ENCODE measurements at places on chromosomes 1 and 21. TPM values are rescaled to one million over a fixed set of nuclear protein-coding genes. Genes with fewer than 3 reads are reported as not detected.

DNA sequence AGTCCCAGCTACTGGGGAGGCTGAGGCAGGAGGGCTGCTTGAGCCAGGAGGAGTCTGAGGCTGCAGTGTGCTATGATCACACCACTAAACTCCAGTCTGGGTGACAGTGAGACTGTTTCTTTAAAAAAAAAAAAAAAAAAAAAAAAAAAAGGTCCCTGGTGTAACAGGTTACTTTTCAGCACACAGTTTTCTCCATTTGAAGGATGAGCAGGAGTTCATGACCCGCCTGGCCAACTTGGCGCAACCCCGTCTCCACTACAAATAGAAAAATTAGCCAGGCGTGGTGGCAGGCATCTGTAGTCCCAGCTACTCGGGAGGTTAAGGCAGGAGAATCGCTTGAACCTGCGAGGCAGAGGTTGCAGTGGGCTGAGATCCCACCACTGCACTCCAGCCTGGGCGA, 12.4 kb downstream of the HNRNPR start:
- DNase-seq, result no peak

Gene TNFRSF8
- total RNA-seq, result not detected

- DNase-seq, result peak; percentile 71
Observed at GRCh38 chr1:24362982-24363614, 43.9 kb downstream of the GRHL3 start.

Gene OR10J1
- total RNA-seq, result not detected

DNA sequence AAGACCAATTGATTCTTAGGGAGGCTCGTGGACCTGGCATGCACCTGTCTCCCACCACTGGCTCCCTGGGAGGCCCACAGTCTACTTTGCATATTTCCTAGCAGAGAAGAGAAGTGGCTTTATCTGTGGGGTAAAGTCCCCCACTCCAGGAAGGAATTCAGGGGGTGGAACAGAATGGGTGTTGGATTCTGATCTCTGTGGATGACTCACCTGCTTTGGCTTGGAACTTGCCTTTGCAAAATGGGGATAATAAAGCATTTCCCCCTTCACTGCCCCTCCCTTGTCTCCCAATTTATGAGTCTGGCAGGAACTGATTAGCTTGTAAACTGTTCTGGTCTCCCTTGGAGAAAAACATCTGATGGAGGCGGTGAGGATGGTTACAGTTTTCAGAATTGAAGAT, 21.2 kb upstream of the OTUD3 start:
- DNase-seq, result peak; percentile 36

DNA sequence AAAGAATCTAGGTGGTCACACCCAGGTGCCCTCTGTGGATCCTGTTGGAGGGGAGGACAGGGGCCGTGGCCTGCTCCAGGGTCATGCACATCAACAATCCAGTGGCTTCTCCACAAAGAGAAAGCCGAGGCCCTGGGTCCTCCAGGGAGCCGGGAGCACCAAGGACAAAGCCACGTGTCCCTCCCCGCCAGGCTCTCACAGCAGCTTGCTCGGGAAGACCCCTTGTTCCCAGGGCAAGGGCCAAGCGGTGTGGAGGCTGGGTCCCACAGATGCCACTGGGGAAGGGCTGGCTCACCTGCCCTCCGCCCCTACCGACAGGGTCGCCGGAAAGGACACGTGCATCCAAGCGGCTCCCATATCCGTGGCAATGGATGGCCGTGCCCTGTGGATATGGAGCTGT, 192.9 kb upstream of the VAMP3 start:
- DNase-seq, result no peak

- DNase-seq, result no peak
Observed at GRCh38 chr1:80468356-80468755, 1332.4 kb upstream of the ADGRL2 start.

DNA sequence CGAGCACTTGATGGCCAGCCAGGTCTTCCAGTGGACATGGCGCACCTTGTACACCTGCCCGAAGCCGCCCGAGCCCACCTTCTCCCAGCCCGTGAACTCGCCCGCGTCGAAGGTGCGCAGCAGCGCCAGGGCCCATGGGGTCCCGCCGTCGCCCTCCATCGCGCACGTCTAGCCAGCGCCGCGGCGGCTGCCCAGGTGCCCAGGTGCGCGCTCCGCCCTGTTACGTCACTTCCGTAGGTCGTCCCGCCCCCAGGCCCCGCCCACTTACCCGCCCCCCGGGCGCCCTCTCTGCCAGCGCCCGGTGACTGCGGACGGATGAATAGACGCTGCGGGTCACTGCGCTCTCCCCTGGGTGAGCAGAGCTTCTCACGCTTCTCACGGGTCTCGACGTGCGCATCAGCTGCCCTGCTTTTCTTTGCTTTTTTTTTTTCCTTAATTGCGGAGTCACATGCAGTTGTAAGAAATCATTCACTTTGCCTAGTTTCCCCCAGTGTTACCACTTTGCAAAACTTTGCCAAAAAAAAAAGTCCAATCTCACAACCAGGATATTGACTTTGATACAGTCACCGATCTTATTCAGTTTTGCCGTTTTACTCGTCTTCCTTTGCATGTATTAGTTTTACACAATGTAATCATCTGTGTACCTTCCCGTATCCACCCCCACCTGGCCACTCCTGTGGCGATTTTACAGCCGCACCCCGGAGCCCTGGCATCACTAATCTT, at the start of gene RIPK4:
RIPK4 (minus strand) TSS at position 170 of the 723 bp plus-strand sequence; CDS start at position 159, 11 bp downstream.
- peak; percentile 83 for DNase-seq

GRCh38 chr1:17998889-17999288, 108.7 kb upstream of the IGSF21 start:
- DNase-seq, result no peak

DNA sequence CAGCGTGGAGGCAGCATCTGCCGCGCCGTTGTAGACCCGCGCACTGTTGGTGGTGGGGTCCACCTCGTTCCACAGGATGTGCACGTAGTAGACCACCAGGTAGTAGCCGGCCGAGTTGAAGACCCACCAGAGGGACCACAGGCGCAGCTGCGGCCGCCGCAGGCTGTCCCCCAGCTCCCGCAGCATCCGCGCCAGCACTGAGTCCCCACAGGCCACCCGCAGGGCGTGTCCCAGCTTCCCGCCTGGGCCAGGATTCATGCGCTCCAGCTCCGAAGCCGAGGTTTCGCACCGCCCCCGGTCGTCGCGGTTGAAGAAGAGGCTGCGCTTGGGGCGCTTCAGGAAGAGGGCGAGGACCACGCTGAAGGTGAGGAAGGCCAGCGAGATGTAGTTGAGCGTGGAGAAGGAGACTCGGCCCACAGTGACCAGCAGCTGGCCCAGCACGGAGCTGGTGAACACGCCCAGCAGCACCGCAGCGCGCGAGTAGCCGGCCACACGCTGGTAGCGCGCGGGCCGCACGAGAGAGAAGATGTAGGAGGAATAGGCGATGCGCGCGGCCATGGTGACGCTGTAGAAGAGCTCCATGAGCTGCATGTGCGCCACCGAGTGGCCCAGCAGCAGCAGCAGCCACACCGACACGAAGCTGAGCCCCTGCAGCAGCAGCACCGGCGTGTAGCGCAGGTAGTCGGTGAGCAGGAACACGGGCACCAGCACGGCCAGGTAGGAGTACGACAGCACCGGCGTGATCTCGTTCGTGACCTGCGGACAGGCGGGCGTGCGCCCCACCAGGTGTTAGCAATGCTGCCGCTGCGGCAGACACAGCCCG, 10.6 kb downstream of the SLC19A1 start:
- DNase-seq, result no peak

- no peak for DNase-seq
Observed at GRCh38 chr21:34885125-34885524, 164.0 kb downstream of the RUNX1 start.

- DNase-seq, result peak; percentile 50
Observed at GRCh38 chr1:169914531-169914930, 20.8 kb upstream of the SCYL3 start.

DNA sequence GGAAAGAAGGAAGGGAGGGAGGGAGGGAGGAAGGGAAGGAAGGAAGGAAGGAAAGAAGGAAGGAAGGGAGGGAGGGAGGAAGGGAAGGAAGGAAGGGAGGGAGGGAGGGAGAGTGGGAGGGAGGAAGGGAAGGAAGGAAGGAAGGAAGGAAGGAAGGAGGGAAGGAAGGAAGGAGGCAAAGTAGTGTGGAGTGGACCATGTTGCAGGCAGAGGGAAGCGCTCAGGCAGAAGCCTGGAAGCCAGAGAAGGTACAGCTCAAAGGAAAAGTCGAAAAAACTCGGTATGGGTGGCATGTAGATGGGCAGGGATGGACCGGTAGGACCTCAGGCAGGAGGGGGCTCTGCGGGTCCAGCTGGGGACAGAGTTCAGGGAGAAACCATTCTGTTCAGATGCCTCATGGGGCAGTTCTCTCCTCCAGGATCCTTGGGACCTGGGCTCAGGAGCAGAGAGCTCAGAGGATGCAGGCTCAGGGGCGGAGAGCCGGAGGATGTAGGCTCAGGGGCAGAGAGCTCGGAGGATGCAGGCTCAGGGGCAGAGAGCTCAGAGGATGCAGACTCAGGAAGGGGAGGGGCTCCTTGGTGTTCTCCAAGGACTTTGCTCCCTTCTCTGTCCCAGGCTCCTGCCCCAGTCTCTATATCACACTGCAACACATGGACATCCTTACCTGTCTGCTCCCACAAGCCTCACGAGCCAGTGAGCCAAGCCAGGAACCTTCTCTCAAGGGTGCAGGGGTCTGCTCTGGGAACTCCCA, 13.6 kb upstream of the PADI3 start:
- DNase-seq, result no peak

GRCh38 chr1:155139895-155140629, at the start of gene DPM3:
TSS of gene DPM3 (minus strand) at chr1:155140531. CDS start at chr1:155140240, 291 bp downstream.
- DNase-seq, result peak; percentile 74

Gene LCE3D
- not detected for total RNA-seq

DNA sequence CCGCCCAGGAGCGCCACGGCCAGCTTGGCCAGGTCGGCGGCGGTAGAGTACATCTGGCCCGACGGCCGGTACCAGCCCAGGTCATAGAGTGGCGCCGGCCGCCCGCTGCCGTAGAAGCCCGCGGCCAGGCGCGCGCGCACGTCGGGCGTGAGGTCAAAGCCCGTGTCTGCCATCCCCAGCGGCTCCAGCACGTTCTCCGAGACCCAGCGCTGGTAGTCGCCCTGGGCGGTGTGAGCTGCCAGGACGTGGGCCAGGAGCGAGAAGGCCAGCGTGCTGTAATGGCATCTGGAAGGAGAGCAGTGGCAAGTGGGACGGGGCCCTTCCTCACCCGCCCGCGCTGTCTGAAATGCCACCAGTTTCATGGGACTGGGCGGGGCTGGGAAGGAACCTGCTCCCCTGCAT, 18.9 kb downstream of the LACTBL1 start:
- DNase-seq, result no peak

DNA sequence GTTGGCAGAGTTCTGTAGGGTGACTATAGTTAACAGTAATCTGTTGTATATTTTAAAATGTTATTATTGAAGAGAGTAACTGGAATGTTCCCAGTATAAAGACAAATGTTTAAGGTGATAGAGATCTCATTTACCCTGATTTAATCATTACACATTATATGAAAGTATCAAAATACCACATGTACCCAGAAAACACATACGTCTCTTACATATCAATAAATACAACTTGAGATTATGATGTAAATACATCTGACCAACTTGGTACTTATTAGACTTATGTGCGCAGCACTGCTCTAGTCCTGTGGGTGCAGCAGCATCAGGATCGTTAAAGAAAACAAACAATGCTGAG, 670 bp upstream of the PARK7 start:
- DNase-seq, result no peak

DNA sequence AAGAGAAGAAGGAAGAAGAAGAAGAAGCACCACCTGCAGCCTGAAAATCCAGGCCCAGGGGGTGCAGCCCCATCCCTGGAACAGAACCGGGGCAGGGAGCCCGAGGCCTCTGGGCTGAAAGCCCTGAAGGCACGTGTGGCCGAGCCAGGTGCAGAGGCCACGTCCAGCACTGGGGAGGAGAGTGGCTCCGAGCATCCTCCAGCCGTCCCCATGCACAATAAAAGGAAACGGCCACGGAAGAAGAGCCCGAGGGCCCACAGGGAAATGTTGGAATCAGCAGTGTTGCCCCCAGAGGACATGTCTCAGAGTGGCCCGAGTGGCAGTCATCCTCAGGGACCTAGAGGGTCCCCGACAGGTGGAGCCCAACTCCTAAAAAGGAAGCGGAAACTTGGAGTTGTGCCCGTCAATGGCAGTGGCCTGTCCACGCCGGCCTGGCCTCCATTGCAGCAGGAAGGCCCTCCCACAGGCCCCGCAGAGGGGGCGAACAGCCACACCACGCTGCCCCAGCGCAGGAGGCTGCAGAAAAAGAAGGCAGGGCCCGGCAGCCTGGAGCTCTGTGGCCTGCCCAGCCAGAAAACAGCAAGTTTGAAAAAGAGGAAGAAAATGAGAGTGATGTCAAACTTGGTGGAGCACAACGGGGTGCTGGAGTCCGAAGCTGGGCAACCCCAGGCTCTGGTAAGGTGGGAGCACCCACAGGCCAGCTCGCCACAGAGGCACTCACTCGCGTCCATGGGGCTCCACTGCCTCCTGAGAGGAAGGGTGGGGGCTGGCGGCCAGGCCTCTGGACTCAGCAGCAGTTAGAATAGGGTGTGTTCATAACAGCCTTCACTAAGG, 28.4 kb downstream of the RRP1B start:
- DNase-seq, result no peak

- no peak for DNase-seq
Observed at GRCh38 chr1:11178021-11179015, 10.8 kb upstream of the ANGPTL7 start.

GRCh38 chr1:42150651-42151050, 2.6 kb upstream of the GUCA2B start:
- DNase-seq, result no peak

GRCh38 chr1:227546598-227547309, 16.6 kb upstream of the ZNF678 start:
- no peak for DNase-seq

DNA sequence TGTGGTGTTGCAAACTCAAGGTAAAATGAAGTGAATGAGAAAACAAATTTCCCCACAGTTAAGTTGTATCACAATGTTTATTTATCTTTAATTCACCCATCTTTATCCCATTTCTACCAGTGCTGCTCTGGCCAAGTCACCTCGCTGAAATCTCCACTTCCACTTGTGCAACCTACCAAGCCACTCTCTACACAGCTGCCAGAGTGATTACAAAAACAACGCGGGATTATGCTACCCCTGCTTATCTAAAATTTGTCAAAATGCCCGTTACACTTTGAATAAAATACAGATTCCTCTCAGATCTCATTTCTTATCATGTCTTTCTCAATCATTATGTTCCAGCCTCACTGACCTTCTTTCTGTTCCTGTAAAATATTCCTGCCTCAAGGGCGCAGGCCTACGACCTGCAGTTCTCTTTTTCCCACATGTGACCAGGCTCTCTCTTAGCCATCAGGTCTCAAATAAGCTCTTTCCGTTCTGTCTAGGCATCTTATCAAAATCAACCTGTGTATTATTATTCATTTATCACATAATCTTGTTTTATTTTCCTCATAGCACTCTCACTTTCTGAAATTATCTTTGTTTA, 95.6 kb downstream of the NTMT2 start:
- no peak for DNase-seq
